Stimulated activated CD4-positive, alpha-beta T cell treated with anti-CD3 and anti-CD28 coated beads, Interleukin-12 subunit alpha, Interleukin-12 subunit beta, amount 100 ng/mL, for 24 hours (primary cell): ENCODE measurements at places on chromosomes 2 and 18.
A peak's percentile ranks its signal among the peaks of the same experiment; 100 is the strongest.

DNA sequence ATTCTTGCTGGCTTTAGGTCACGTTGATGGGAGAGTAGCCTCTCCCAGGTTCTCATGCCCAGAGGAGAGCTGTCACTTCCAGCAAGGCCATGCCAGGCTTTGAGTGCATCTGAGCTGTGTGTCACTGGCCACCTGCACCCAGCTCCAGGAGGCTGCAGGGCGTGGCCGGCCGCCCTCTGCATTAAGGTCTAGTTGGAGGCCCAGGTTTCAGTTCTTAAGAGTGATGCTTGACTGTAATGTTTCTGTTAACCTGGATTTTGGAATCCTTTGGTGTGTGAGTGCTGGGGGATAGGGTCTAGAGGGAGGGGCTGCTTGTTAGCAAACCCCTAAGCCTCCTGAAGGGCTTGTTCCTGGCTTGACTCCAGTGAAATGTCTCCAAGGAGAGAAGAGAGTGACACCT is 140.1 kb downstream of the ACOXL start:
- DNase-seq: no peak

- DNase-seq: no peak
These were observed 239.4 kb upstream of the LYPD1 start for GRCh38 chr2:132909427-132909826.

- DNase-seq: no peak
These were observed 35.4 kb downstream of the MBP start for GRCh38 chr18:77096936-77097886.

DNA sequence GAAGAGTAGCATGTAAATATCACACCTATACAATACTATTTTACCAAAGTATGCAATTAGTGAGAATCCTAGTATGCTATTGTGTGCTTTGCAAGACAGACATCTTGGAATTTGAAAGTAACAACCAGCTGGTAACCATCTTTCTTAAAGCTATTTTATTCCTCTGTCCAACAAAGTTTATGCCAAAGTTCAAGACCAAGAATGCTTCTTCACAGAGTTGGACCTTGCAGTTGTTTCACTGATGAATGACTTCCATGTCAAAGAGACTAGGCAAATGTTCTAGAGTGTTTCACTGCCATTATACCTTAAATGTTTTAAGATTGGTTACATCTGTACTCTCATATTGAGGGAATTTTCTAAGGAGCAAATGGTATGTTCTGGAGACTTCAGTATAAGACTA is 215.2 kb upstream of the CRIM1 start:
- no peak for DNase-seq

- DNase-seq: no peak
These were observed 53.7 kb upstream of the TANC1 start for GRCh38 chr2:158914731-158915130.

DNA sequence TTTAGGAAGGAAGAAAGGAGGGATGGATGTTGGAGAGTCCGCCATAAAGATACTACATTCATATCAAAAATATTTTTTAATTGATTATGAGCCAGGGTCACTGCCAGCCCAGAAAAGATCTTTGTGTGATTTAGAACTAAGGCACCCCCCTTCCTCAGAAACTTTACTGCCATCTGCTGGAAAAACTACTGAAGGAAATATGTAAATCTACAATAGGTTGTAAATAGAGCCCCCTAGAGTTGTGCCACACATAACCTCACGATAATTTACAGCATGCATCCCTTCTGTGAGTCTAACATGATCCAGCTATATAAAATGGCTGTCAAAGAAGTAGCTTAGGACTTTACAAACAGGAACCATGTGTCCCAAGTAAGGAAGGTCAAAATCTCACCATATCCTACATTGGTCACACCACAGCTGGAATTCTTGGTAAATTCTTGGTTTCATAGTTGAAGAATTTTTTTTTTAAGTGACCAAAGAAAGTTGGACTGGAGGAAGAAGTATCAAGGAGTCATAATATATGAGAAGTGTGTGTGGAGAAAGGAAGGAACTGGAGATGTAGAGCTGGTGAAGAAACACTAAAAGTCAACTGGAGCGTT is 152.5 kb downstream of the CYP26B1 start:
- no peak for DNase-seq

GRCh38 chr2:108552566-108552965 is 18.3 kb downstream of the LIMS1 start:
- DNase-seq: no peak

DNA sequence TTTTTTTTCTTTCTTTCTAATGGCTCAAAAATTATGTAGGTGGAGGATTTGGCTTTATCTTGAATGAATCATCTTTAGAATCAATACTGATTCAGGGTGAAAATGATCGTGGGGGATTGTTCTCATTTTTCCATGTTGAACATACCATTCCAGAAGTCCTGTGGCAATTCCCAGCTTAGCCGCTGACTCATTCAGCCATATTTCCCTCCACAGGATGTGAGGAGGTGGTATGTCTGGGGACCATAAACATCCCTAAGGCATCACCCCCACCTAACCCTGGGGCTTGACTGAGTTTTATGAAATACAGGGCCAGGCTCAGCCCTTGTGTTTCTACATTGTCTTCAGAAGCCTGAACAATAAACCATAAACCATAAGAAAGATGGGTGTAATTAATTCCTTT is 92.7 kb upstream of the FN1 start:
- DNase-seq: no peak

GRCh38 chr18:35905436-35905835 is 67.0 kb upstream of the RMP24 start:
- DNase-seq: no peak

- DNase-seq: no peak
These were observed 218.1 kb downstream of the ZNF521 start for GRCh38 chr18:25133879-25134278.

DNA sequence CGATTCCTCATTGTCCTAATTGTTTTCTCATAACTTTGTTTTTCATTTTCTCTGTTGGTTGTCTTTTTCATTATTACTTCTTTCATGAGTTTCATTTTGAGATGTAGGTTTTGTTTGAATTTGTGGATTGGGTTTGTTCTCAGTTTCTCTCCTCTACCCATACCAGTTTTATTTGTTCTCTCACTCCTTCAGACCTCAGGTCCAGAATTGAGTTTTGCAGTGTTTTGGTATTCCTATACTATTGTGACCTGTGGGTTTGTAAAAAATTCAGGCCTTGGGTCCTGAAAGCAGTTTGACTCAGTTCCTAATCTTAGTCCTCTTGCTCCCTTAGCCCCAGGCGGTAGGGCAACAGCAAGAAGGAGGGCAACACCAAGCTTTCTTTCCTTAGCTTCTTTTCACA is 28.3 kb upstream of the UBE2E3 start:
- no peak for DNase-seq

GRCh38 chr2:10659898-10660568 is 29.7 kb downstream of the NOL10 start:
- DNase-seq: peak; percentile 26

DNA sequence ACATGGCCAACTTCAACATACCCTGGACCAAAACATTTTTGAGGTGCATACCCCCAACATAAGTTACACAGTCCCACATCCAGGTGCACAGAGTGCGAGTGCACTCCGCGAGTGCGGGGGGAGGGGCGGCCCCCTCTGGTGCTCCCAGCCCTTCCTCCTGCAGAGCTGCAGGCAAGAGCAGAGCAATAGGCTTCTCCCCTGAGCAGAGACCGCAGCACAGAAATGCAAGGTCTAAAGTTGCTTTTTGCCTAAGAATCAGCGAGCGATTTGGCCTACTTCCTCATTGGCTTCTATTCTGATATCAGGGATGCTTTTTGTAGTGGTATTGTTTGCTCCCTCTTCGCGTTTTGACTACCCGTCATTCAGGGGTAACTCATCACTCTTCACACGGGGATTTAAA is 40.6 kb downstream of the BOLA3 start:
- no peak for DNase-seq

DNA sequence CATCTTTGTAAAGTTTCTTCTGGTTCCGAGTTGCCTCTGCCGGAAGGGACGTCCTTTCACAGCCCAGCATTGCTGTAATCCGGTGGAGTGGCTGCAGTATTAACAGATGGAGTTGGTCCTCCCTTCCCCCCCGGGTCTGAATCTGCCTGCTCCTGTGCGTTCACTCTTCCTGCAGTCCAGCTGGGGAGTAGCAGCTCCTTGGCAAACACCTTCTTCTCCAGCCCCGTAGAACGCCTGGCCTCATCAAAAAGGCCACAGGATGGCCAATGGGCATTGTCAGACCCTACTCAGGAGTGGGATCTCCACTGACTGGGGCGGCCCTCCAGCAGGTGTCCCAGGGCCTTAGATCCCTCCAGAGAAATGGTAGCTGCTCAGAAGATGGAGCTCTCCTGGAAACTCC is 234.0 kb downstream of the FAM210A start:
- DNase-seq: no peak

GRCh38 chr2:169705927-169706326 is 11.7 kb downstream of the PHOSPHO2 start:
- no peak for DNase-seq

- DNase-seq: no peak
These were observed 124.6 kb downstream of the LRATD1 start for GRCh38 chr2:14756981-14757657.

DNA sequence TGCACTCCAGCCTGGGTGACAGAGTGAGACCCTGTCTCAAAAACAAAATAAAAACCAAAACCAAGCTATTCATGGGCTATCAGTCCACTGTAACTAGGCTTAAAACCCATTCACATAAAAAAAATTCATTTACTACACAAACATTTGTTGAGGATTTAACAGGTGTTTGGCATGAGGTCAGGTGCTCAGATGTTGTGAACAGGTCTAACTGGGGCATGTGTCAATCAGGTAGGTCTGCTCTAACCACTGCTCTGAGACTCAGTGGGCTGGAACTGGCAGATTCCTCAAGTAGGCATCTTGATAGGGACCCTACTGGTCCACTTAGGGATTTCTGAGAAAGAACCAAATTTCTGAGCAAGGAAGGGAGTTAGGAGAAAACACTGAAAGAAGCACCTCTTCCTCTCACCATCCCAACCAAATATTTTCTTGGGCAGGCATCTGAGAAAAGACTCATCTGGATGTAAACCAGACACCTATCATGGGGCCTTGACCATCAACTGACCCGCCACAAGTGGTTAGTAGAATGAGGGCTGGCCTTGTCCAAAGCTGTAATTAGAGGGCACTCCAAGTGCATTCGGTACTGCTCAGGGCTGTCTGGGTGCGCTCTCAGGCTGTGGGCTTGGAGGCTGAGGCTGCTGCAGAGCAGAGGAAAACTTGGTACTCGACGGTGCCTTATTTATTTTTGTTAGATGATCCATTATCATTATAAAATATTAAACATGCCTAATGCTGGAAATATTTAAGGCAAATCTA is 33.9 kb downstream of the WIPF1 start:
- no peak for DNase-seq

DNA sequence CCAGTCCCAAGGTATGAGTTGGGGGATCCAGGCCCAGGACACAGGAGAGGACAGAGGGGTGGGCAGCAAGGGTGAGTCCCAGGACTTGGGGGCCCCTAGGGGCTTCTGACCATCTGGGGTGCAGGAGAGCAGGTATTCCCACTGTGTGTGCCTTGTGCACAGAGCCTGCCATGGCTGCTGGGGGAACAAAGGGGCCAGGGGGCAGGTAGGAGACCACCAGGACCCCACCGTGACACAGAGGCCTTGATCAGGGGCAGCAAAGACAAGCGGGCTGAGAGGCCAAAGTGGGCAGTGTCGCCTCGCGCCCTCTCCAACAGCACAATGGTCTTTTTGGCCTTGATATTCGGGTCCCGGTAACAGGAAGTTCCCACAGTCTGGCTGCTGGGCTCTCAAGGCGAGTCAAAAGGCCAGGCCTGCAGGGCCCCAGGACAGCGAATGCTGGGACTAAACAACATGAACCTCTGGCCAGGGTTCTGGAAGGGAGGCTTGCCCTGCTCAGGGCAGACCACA is 12.3 kb upstream of the GPR17 start:
- DNase-seq: no peak

GRCh38 chr2:22885245-22885644 is 499.7 kb upstream of the KLHL29 start:
- no peak for DNase-seq

- no peak for DNase-seq
These were observed 159.6 kb downstream of the SLC8A1 start for GRCh38 chr2:40292291-40292690.

GRCh38 chr2:133457861-133458260 is 110.4 kb downstream of the NCKAP5 start:
- DNase-seq: no peak

GRCh38 chr2:166494140-166494624 is at the start of gene SCN7A:
SCN7A (minus strand) TSS chr2:166494249; CDS start chr2:166477696, 16,553 bp downstream.
- no peak for DNase-seq

DNA sequence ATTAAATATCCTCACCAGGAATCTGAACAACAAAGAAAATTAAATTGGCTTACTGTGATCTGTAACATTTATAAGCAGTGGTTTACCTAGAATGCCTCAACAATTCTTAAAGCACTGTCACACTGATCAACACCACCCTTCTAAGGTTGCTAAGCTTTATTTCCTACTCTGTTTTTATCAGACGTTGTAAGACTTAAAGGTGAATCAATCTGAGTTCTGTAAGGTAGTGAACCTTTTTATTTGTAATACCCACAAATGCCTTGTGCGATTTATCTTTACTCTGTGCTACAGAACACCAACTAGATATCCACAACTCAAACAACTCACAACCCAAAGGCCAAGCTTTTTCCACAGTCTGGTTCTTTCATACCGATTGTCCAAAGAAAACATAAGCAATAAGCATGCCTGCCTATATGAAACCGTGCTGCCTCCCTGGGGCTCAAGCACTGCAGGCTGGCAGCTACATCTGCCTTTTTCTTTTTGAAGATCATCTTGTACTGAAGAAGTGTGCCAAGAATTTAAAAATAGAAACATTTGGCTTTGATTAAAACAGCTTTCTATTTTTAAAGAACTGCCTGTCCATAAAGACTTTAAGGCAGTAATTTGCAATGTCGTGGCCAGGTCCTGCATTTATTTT is 490.7 kb downstream of the NUP35 start:
- no peak for DNase-seq

DNA sequence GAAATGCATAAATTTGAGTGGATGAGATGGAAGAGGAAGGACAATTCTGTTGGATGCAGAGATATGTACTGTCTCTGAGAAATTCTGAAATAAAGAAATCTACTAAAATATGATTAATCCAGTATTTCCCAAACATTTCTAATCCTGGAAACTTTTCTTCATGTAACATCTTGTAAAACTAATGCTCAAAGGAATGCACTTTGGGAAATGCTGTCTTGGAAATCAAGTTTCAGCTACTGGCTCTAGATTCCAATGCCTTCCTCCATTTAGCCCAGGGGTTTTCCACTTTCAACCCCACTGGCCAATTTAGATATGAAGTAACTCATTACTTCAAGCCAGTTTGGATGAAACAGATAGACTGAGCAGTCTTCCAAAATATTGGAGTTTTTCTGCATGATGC is 355.1 kb downstream of the TXNL1 start:
- DNase-seq: no peak

GRCh38 chr18:54626779-54627178 is 35.7 kb downstream of the DYNAP start:
- no peak for DNase-seq

GRCh38 chr18:43159086-43159770 is 43.7 kb upstream of the RIT2 start:
- no peak for DNase-seq

GRCh38 chr2:232878855-232879617 is 9.0 kb downstream of the SNORC start:
- no peak for DNase-seq
